Right cardiac atrium (tissue), 5 donors: ENCODE measurements at places on chromosomes 3 and 15.

DNA sequence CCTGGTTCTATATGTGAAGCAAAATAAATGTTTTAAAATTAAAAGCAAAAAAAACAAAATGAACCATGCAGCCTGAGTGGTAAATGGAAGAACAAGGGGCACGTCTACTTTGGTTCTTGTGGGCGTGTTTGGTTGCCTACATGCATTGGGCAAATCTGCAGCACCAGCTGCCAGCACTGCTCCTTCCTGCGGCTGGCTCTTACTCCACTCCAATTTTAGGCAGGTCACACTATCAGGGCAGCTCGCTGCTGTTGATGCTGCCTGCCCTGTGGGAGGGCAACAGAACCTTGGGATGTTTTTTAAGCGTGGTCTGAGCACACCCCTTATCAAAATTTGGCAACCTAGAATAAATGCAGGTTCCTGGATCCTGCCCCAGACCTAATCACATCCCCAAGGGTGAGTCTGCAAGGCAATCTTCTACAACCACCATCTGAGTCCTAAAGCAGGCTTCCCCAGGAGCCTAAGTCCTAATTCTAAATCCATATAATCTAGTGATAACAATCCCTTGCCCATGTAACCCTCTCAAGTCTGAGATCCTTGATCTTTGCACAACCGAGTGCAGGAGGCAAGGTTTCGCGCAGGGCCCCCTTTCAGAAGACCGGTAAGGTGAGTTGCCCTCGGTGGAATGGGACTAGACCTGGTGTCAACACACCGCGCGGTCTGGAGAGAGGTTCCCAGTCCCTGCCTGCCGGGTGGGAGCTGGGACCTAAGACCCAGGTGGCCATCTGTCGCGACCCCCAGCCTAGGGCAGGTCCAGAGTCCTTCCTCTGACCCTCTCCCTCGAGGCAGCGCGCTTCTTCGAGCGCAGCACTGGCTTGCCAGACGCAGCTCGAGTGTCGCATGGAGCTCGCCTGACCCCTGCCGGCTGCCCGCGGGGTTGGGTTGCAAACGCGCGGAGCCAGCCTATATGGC lies 15.9 kb downstream of the IVD start:
- peak; percentile 93 for DNase-seq

- peak; percentile 78 for DNase-seq
Measured at GRCh38 chr3:69791106-69791505, 51.8 kb downstream of the MITF start.

- DNase-seq: no peak
Measured at GRCh38 chr3:185758912-185759311, 65.9 kb downstream of the IGF2BP2 start.

DNA sequence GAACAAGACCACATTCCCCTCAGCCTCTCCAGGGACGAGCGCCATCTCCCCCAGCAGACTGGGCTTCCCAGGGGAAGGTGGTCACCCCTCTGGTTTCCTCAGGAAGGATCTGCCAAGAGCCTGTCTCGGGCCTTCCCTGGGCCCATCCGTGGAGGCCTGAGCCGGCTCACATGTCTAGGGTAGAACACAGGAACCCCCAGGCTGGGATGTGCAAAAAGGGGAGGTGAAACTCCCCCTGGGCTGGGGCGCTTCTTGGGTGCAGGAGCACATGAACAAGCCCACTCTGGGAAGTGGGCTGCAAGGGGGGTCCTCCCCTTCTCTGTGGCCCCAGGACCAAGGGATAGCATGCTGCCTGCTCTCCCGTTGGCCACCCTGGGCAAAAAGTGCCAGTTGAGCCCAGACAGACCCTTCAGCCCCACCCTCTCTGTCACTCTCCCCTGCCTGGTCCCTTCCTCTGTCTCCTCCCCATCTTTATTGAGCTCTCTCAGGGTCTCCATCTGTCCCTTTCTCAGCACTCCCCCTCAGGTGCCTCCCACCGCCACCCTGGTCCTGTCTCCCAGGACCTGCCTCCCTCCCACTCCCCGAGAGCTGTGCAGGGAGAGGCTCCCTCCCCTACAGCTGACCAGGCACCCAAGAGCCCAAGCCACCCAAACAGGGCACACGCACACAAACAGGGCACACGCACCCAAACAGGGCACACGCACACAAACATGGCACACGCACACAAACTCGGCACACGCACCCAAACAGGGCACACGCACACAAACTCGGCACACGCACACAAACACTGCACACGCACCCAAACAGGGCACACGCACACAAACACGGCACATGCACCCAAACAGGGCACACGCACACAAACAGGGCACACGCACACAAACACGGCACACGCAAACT lies 864 bp downstream of the SEMA3G start:
- DNase-seq: peak; percentile 35

GRCh38 chr3:10772271-10773161 lies 43.5 kb upstream of the SLC6A11 start:
- DNase-seq: no peak

- DNase-seq: peak; percentile 28
Measured at GRCh38 chr3:115113367-115113766, 33.7 kb downstream of the ZBTB20 start.

- DNase-seq: no peak
Measured at GRCh38 chr3:161403251-161403650, 31.9 kb upstream of the SPTSSB start.

GRCh38 chr15:94080989-94081605 lies 150.3 kb upstream of the MCTP2 start:
- DNase-seq: no peak

GRCh38 chr3:68876112-68876713 lies 56.1 kb downstream of the TAFA4 start:
- no peak for DNase-seq

- no peak for DNase-seq
Measured at GRCh38 chr15:101135532-101136166, 116.2 kb downstream of the CHSY1 start.

- DNase-seq: no peak
Measured at GRCh38 chr3:76502076-76502475, 537.8 kb upstream of the ROBO2 start.

DNA sequence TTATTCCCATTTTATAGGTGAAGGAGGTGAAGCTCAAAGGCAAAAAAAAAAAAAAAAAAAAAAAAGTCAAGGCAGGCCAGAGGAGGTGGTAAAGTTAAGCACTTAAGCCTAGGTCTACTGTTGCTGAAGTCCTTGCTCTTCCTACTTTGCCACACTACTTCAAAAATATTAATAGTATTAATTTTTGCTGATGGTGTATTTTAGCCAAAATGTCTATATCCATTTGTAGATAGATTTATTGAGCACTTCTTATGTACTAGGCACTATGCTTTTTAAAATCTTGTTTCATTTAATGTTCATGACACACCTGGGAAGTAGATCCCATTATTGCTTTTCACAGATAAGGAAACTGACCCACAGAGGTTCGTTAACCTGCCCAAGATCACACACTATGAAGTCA lies 247.1 kb upstream of the P2RY1 start:
- DNase-seq: no peak

GRCh38 chr3:150605998-150606641 lies 3.0 kb downstream of the SELENOT start:
- DNase-seq: no peak

- DNase-seq: no peak
Measured at GRCh38 chr15:55606214-55606613, 18.1 kb upstream of the PYGO1 start.

GRCh38 chr3:189457201-189457607 lies 174.0 kb upstream of the TP63 start:
- DNase-seq: no peak

DNA sequence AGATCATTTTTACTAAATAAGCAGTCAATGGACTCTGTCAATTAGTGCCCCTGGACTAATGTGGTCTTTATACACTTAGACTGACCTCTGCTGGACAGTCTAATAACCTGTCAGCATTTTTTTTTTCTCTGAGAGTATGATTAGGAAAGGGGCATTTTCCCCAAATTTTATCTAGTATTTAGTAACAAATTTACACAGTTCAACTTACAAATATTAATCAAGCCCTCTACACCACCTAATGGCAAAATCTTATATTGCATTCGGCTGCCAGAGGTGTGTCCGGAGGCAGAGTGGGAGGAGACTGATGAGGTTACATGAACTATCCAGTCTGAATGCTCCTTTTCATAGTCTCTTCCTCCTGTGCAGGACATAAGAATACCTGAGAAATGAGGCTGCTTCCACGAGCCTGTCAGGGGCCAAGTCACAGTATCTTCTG lies 36.0 kb upstream of the COLQ start:
- DNase-seq: peak; percentile 47

- DNase-seq: no peak
Measured at GRCh38 chr15:89998923-89999675, 2.0 kb upstream of the ZNF710 start.

DNA sequence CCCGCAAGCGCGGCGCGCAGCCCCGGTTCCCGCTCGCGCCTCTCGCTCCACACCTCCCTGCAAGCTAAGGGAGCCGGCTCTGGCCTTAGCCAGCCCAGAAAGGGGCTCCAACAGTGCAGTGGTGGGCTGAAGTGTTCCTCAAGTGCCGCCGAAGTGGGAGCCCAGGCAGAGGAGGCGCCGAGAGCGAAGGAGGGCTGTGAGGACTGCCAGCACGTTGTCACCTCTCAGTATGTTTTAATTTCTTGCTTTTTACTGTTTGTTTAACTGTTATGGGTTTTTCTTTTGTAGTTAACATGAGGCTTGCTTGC lies 1525.7 kb downstream of the SI start:
- DNase-seq: no peak

GRCh38 chr15:82081914-82082762 lies 36.3 kb upstream of the MEX3B start:
- DNase-seq: no peak

DNA sequence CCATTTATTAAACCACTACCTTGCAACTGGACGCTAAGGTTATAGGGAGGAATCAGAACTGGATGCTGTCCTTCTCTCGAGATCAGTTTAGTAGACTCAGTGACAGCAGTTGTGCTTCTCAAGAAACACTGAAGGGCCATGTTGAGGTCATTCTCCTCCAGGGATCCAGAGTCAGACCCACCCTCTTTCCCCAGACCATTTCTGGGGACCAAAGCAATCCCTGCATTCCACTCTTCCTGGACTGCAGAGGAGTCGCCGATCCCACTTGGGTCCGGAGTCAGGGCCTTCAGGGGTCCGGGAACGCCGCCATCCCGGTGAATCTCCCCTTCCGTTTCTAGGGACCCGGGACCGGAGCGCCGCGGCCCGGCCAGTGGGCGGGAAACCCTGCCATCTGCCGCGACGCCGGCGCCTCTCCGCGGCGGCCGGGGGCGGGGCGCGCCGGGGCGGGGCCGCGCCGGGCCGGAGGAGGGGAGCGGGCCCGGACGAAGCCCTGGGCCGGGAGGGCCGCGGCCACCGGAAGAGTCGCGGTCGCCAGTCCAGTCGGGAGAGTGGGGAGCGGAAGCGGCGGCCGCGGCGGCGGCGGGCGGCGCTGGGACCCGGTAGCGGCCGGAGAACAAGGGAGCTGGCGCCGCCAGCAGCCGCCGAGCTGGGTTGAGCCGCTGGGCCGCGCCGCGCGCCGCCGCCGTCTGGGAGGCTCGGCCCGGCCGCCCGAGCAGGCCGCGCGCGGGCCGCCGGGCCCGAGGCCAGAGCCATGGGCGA lies at the start of gene DVL3:
DVL3 (plus strand) TSS at position 493 of the 759 bp plus-strand sequence; CDS start at position 752, 259 bp downstream.
- DNase-seq: peak; percentile 77

DNA sequence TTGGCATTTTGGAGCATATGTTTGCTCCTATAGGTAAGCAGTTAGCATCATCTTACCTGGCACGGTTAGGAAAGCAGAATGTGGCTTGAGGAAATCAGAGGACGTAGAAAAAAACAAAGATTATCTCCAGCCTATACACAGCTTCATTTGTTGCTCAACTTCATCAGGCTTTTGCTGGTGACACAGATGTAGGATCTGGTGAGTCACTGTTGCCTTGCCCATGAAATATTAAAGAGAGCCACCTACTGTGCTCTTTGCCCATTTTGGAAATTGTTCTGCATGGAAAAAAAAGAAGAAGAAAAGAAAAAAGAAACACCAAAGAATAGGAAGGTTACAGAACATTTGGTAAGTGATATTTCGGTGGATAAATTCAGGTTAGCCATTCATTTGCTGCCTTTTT lies 3.8 kb downstream of the IL1RAP start:
- DNase-seq: no peak

DNA sequence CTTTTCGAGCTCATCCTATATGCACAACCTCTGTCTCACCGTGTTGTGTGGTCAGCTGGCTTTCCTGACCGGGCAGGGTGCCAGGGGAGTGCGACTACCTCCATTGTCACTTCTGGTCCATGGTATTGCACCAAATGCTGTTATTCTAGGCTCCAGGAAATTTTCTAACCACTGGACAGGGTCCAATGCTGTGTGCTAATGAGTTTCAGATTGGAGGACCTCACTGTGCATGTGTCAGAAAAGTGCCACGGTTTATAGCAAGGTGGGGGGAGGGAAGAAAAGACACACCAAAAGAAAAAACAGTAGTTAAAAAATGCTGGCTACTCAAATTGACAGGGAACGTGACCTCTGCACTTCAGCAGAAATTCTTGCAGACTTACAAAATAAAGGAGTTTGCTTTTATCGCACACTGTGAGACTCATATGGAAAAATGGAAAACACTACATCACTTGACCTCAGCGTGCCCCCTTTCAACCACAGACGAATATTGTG lies 480.1 kb downstream of the FOXP1 start:
- peak; percentile 87 for DNase-seq

DNA sequence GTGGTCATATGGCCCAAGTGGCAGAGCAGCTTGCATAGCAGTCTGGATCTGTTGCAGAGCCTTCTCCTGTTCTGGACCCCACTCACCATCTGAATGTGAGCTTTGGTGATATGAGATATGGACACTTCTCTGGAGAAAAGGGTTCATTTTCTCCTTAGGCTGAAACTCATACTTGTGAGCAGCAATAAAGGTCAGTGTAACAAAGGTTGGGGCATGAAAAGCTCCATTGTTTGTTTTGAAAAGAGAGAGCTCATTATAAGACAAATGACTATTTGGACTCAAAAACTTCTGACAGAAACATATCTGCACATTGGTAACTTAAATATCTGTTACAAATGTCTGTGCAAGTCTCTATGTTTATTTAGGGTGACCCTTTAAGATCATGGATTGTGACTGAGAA lies 517.3 kb downstream of the MFSD1 start:
- no peak for DNase-seq

GRCh38 chr3:184645336-184645735 lies 66.5 kb downstream of the MAGEF1 start:
- DNase-seq: no peak

DNA sequence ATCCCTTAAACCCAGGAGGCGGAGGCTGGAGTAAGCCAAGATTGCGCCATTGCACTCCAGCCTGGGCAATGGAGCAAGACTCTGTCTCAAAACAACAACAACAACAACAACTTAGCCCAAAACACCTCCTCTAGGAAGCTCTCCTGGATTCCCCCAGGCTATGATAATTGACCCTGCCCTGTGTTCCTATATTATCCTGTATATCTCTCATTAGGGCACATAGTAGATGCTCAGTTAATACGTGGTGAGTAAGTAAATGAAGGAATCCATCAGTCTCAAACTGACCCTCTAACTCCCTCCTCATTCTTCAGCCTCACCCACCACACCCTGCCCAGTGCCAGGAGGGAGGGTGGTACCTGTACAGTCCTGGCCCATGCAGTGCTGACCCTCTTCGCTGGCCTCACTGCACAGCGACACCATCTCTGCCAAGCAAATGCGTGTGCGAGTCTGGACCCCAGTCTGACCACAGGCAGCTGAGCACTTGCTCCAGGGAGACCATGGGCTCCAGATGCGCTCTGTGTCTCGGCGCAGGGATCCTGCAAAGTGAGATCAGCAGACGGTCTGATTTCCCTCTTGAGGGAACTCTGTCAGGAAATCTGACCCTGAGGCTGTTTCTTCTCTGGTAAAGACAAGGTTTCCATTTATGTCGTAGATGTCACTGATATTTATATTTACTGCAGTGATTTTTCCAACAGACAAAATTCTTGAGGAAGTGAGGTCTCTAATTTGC lies 6.2 kb downstream of the CILP start:
- no peak for DNase-seq

- DNase-seq: no peak
Measured at GRCh38 chr3:150469931-150470740, 62.0 kb downstream of the TSC22D2 start.
